ENCODE measurements at places on chromosomes 12 and 14.

- DNase-seq: no peak
Measured at GRCh38 chr12:105214670-105215375, 21.2 kb downstream of the APPL2 start.

GRCh38 chr14:100727086-100727872, 587 bp downstream of the DLK1 start:
- DNase-seq: no peak

- no peak for DNase-seq
Measured at GRCh38 chr14:61047021-61047420, 66.0 kb downstream of the SLC38A6 start.

GRCh38 chr12:111222523-111222922, 146.4 kb downstream of the PHETA1 start:
- DNase-seq: no peak

- DNase-seq: no peak
Measured at GRCh38 chr14:99602054-99602787, 1.8 kb downstream of the CCDC85C start.

DNA sequence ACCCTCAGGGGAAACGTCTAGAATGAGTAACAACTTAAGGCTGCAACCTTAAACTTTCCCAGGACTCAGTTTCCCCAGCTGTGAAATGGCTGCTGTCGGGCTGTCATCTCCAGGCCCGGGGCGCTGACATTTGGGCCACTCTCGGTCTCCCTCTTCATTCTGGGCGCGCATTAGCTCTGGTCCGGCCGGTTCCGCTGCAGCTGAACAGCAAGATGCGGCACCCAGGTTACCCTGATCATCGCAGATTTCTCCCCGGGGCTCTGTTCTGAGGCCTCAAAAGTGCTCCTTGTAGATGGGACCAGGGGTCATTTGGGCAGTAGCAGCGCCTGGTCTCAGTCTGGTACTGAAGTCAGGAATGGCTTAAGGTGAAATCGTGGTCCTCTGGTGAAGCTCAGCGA, 890 bp upstream of the BCL7A start:
- DNase-seq: no peak

DNA sequence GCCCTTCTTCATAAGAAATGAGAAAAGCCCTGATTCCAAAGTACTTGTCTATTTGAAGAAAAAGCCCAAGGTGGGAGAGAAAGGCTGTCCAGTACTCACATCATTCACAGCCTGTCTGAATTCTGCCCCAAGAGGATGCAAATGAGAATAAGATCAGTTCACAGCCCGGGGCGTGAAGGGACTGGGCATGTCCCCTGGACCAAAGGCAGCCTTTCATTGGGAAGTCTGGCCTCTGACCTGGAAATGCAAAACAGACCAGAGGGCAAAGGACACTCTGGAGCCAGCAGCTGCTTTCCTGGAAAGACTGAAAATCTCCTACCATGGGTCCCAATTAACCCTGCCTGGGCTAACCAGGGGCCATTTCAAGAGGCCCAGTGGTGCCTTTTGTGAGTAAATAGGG, 191.2 kb upstream of the PELI2 start:
- no peak for DNase-seq

DNA sequence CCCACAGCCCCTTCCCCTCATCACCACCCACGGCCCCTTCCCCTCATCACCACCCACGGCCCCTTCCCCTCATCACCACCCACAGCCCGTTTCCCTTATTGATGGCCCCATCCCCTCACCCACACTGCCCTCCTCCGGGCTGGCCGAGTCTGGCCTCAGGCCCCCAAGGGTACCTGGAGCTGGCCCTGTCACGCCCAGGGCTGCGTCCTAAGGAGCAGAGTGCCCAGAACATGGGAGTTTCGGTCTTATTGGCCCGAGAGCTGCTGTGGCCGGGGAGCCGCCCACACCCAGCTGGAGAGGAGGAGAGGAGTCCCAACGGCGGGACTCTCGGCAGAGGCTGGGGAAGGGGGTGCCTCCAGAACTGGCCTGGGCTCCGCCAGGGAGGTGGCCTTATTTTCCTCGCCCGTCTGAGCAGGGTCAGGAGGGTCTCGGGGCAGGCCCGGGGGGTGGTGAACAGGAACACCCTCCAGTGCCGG, 182.3 kb downstream of the KIF26A start:
- no peak for DNase-seq

GRCh38 chr14:24171422-24172260, at the start of gene REC8:
TSS of gene REC8 (plus strand) at chr14:24172080. CDS start at chr14:24172553, 473 bp downstream.
- DNase-seq: peak; percentile 100

DNA sequence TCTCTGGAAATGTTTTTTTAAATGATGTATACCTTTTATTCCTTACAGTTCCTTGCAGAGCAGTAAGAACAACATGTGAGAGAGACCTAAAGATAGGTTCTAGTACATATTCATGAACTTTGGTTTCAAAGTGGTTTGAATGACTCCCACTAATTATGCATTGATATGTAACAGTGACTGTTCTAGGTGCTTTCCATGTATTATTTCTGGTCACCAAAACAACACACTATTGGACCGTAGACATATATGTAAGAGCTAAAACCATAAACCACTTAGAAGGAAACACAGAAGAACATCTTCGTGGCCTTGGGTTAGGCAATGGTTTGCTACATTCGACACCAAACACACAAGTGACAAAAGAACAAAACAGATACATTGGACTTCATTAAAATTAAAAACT, 37.9 kb downstream of the SOX5 start:
- DNase-seq: no peak

DNA sequence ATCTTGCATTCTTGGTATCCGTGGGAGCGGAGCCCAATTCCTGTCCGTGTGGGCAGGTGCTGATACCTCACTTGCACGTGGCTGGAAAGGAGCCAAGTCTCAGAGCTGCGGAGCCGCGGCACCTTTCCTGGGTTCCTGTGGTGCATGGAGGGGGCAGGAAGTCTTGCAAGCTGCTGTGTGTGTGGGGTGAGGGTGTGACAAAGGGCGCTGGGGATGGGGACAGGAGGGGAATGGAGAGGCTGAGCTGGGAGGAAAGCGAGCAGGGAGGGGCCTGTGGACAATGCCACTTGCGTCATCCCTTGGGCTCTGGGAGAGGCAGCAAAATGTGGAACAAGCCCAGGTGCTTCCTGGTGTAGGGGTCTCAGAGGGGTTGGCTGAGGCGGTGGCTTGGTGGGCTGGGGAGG, 86.7 kb downstream of the CALM1 start:
- peak; percentile 69 for DNase-seq

GRCh38 chr14:21024585-21025370, at the start of gene NDRG2:
TSS of gene NDRG2 (minus strand) at chr14:21025061. CDS start at chr14:21023315, 1,746 bp downstream.
- peak; percentile 60 for DNase-seq

DNA sequence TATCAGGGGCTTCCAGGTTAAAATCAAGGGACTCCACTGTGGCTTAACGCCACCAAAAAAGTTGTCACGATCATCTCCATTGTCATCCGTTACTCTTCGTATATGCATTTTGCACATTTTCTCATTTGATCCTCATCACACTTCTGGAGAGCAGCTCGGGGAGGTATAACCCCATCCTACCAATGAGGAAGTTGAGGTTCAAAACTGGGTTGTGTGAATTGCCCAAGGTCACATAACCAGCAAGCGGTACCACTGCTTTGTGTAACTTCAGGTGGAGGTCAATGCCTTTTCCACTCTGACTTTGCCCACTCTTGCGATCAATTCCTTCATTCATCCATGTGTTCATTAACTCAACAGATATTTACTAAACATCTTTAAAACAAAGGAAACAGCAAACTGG, 71.1 kb upstream of the CCND2 start:
- DNase-seq: no peak

GRCh38 chr14:68232300-68233055, 412.9 kb downstream of the RAD51B start:
- DNase-seq: peak; percentile 20

GRCh38 chr12:70609739-70610491, 27.3 kb downstream of the PTPRB start:
- no peak for DNase-seq

DNA sequence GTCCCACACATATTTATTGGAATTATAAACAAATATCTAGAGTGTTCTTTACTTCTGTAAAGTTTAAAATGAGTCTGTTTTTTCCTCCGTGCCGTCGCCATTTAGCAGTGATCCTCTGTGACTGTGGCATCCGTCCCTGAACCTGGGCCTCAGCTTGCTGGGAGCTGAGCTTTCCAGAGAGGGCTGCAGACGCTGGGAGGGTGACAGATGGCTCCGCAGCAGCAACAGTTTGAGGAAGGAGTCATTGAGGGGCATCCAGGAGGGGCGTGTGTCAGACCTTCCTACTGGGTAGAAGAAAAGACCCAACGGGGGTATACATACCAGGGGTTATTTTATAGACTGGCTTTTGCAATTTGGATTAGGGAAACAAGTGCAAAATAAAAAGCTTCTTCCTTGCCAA, 47.9 kb downstream of the NEUROD4 start:
- no peak for DNase-seq

Measured in DMS79 (cell line).